ENCODE measurements at places on chromosomes 7 and 10. TPM values are rescaled to one million over a fixed set of nuclear protein-coding genes. Genes with fewer than 3 reads are reported as not detected.

Gene TRIM50
- 0.13 TPM for total RNA-seq

Gene CHAT
- total RNA-seq = not detected

Gene PNLIPRP1
- total RNA-seq = not detected

Gene FAM25A
- total RNA-seq = not detected

Gene MYL7
- not detected for total RNA-seq

Gene ADCYAP1R1
- total RNA-seq = 0.11 TPM

Gene PRSS37
- total RNA-seq = not detected

Gene PSD
- 10.1 TPM for total RNA-seq

Gene H2BK1
- total RNA-seq = not detected

Gene CLDN15
- total RNA-seq = 7.0 TPM

Gene ZNF488
- 0.66 TPM for total RNA-seq

Gene DLD
- 49.1 TPM for total RNA-seq

Gene SFMBT2
- 10.9 TPM for total RNA-seq

Gene MEST
- 17.9 TPM for total RNA-seq

Data from upper lobe of left lung (tissue), 6 donors.